Cerebellar nuclear complex (tissue), 1 donor: ENCODE measurements at places on chromosomes 13 and 19.

DNA sequence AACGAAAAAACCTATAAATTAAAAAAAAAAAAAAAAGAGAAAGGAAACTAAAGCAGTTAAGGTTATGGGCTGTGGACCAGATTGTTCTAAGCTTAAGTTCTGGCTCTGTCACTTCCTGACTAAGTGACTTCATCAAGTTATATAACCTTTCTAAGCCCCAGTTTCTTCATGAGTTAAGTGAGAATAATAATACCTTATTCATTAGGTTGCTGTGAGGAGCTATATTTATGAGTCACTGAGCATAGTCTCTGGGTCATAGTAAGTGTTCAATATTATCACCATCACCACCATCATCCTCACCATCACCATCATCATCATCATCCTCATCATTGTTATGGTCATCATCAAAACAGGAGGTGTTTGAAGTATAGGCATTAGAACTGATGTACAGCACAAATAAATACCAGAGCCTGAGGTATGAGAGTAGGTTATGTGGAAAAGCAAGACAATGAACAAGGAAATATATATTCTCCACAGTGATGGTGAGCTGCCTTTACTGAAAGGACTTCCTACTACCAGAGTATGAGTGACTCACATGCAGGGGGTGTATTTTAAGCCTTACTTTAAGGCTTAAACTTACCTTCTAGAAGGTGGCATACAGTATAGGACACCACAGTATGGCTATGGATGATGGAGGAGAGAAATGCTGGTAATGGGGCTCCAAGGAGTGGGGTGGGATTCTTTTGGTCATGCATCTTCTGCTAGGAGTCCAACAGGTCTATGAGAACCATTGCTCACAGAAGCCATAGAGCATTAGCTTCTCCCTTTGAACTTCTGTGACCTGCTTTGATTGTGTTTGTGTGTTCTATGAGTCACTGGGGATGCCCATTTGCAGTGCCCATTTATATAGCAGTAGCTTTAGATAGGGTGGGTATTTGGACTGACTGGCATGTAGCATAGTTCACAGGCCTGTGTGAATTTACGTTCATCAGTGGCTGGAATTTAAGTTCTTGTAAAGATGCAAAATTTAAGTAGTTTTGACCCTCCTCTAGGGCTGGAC is 104.4 kb downstream of the KLF5 start:
- no peak for DNase-seq

DNA sequence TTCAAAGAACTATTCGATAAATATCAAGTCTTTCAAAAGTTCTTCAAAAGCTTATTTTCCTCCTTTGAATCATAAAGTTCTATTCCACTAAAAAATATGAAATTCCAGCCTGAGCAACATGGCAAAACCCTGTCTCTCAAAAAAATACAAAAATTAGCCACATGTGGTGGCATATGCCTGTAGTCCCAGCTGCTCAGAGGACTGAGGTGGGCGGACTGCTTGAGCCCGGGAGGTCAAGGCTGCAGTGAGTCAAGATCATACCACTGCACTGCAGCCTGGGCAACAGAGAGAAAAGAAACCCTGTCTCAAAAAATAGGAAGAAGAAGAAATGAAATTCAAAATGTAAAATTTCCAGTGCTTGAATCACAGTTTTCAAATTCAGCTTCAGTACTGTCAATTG is 24.6 kb downstream of the CAB39L start:
- no peak for DNase-seq

DNA sequence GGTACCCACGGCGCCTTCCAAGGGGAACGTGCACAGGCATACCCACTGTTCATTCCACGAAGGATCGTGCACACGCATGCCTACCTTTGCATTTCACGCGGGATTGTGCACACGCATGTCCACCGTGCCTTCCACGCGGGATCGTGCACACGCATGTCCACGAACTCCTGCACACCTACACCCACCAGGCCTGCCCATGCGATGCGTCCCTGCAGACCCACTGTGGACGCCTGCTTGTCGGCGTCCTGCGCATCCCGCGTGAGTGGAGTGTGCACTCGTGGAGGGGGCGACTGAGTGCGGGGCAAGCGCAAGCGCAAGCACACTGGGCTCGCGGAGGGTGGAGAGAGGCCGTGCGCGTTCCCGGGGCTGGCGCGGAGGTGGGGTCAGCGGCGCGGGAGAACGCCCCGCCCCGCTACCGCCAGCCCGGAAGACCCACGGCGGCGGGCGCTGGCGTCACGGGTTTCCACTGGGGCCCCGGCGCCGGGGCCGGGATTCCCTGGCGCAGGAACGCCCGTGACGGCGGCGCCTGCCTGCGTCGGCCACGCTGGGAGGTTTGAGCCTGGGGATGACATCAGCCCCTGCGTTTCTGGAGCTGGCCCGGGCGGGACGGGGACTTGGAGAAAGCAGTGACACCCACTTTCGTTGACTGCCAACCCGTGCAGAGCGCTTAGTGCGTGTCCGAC is 18.7 kb downstream of the GADD45B start:
- no peak for DNase-seq

DNA sequence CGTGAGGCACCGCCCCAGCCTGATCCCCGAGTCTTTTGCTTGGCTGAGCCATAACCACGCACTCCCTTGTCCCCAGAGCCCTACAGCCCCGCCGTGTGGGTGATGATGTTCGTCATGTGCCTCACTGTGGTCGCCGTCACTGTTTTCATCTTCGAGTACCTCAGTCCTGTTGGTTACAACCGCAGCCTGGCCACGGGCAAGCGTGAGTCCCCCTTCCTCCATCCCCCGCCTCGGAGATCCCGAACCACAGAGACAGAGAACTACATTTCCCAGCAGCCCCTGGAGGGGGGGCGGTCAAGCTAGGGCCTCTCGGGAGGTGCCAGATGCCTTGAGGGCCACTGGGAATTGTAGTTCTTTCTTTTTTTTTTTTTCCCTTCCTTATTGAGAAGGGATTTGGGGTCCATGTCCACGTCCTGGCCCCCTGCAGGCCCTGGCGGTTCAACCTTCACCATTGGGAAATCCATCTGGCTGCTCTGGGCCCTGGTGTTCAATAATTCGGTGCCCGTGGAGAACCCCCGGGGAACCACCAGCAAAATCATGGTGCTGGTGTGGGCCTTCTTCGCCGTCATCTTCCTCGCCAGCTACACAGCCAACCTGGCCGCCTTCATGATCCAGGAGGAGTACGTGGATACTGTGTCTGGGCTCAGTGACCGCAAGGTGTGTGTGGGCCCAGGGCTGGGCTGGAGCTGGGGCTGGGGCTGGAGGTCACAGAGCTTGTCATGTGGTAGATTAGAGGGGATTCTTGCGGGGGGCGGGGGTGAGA is 25.9 kb downstream of the GRIN2D start:
- DNase-seq, result no peak

DNA sequence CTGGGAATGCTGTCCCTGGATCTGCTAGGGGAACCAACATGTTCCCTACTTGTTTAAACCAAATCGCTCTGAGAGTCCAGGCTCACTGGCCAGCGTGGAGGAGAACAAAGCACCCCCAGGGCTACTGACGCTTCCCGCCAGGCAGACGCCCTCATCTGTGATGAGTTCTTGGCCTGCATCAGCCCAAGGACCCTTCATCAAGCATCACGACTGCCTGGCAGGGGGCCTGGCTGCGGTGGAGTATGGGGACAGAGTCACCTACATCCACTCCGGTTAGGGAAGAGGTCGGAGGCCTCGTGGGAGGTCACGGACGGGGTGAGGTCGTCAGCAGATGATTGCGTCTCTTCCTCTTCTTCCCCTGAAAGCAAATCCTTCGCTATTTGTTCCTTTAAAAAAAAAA is 17.7 kb downstream of the MIER2 start:
- no peak for DNase-seq

DNA sequence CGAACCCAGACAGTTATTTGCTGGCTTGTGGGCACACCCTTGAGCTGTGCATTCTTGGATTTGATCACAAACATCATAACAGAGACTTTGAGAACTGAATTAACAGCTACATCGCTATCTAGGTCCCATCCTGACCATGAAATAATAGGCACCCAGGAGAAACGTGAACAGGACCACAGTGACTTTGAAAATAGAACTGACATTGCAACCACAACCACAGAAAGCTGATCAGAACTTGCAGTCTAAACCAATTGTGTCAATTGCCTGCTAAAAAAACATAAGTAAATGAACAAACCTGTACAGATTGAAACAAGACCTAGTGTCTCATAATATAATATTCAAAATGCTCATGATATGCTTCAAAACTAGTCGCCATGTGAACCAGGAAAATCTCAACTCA is 18.3 kb upstream of the KATNAL1 start:
- DNase-seq, result no peak

DNA sequence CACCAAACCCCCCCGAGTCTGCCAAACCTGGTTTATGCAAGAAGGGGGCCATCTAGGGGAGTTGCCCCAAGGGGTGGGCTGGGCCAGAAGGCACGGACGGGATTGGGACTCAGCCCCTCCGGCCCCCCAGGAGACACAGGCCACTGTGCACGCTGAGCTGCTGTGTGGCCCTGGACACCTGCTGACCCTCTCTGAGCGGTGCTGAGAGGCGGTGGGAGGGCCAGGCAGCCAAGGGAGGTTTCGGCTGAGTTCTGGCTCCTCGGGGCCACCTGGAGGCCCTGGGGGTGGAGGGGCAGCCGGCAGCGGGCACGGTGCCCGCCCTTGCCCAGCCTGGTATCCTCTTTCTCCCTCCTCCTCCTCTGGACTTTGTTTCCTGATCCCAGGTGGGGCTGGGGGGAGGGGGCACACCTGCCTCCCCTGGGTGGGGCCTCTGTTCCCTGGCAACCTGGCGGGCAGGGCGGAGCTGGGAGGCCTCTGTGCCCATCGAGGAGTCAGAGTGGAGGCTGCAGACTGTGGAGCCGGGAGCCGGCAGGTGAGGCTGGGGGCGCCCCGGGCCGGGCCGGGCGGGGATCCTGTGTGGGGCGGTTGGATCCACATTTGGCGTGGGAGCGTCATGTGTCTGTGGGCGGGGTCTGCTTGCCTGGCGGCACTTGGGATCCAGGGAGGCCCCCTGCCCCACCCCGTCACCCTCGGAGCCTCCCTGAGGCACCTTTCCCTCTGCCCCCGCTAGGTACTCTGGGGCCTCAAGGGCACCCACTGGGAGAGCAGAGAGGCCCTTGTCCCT is at the start of gene MISP:
TSS of gene MISP (plus strand) at position 473 of the 784 bp plus-strand sequence. CDS start 5,835 bp downstream, outside the sequence.
- DNase-seq, result no peak

DNA sequence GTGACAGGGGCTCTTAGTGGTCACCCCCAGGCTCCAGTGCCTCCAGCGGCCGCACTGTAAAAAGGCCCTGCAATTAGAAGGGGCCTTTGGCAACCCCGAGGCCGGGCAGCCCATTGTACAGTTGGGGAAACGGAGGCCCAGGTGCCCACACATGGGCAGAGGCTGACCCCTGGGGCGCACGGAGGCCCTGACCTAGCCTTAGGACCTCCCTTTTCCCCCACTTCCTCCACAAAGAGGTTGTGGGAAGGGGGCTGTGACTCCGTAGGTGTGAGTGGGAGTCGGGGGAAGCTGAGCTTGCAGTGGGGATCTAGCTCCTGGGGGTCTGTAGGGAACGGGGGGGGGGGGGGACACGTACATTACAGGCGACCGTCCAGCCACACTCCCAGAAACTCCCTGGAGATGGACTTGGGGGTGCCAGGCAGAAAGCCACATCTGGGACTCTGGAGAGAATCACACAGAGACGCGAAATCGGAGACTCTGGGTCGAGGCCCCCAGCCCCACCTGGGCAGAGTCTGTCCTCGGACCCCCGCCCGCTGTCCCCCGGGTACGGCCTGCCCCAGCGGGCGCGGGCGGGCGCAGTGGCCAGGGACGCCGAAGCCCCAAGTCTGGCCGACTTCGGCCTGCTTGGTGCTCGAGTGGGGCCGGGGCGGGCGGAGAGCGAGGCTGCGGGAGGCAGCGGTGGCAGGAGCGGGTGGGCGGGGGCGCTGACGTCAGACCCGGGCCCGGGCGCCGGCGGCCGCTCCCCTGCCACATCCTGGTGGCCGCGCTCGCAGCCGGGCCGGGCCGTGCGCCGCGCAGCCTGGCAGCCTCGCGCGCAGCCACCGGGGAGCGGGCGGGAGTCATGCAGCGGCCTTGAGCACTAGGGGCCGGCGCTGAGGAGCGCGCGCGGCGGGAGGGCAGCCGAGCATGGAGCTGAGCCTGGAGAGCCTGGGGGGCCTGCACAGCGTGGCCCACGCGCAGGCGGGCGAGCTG is at the start of gene ONECUT3:
TSS of gene ONECUT3 (plus strand) at position 750 of the 972 bp plus-strand sequence. CDS start at position 907, 157 bp downstream.
- no peak for DNase-seq

- DNase-seq, result no peak
These were observed 64.7 kb downstream of the GPR12 start for GRCh38 chr13:26695891-26696311.

- DNase-seq, result no peak
These were observed 39.2 kb upstream of the CYP2A7 start for GRCh38 chr19:40921005-40921897.

- no peak for DNase-seq
These were observed 47.9 kb downstream of the KDM4B start for GRCh38 chr19:5016781-5017180.

DNA sequence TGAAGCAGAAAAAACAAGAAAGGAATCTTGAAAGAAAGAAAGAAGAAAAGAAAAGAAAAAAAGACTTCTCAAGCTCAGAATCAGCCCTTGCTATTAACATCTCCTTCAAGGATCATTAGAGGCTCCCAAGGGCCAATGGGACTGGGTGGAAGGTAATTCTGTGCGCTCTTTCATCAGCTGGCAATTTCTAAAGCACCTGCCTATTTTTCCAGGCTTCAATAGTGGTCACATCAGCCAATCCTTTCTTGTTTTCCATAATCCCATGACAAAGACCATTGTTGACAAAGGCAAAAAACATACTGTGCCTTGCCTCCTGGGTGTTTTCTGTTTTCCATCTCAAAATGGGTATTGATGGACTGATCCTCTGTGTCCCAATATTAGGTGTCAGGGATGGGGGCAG is 88.2 kb upstream of the TSC22D1 start:
- DNase-seq, result no peak

GRCh38 chr13:113804017-113804702 is 45.1 kb downstream of the TMEM255B start:
- DNase-seq, result no peak

DNA sequence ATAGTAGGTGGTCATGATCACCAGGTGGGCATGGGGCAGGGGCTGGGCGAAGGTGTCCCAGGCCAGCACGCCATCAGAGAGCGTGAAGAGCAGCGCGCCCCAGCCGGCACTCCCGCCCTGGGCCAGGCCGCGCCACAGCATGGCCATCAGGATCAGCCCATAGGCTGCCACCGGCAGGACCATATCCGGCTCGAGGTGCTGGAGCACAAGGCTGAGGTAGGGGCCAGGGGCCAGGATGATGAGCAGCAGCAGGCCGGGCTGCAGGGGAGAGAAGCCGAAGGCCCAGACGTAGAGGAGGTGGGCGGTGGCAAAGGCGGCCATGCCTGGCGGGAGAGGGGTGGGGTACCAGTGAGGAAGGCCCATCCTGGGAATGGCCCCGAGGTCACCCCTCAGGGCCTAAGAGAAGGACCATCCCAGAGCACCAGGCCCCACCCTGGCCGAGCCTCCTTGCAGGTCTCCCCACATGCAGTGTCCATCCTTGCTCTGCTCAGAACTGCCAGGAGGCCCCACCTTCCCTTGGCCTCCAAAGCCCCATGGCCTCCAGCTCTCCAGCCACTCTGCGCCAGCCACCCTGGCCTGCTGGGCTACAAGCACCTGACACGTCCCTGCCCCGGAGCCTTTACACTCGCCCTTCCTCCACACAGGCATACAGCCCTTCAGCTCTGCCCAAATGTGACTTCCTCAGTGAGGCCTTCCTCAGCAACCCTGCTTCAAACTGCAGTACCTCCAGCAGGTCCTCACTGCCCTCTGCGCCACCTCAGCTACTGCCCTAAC is 1.1 kb downstream of the TMEM86B start:
- no peak for DNase-seq

GRCh38 chr13:23557733-23558132 is 12.5 kb upstream of the TNFRSF19 start:
- DNase-seq, result no peak
